ENCODE measurements at places on chromosomes 6 and 20.
A peak's percentile ranks its signal among the peaks of the same experiment; 100 is the strongest.

- no peak for DNase-seq
Observed at GRCh38 chr6:24252280-24252679, 105.6 kb downstream of the DCDC2 start.

DNA sequence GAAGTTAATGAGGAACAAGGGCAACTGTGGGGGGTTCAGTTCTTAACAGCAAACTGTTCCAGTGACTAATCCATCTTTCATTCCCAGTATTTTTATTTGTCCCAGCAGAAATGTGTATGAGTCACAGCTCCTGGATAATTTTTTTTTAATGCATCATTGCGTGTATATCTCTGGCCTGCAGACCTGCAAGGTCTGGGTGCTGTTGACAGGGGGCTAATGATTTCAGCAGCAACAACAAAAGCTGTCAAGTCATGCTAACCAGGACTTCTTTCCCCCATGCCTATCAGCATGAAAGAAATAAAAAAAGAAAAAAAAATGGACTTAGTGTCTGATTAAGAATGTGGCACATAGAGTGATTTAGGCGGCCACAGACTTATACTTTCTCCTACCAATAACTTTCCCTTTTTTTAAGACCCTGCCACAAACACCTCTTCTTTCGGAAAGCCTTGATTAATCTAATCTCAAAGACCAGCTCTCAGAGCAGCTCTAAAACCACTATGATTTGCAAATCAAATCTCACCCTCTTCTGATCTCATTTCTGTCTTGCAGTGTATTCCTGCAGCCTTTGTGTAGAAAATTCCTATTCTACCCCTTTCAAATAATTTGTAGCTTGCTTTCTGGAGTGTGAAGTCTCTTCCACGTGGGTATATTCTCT, 14.2 kb upstream of the PREX1 start:
- DNase-seq = no peak

DNA sequence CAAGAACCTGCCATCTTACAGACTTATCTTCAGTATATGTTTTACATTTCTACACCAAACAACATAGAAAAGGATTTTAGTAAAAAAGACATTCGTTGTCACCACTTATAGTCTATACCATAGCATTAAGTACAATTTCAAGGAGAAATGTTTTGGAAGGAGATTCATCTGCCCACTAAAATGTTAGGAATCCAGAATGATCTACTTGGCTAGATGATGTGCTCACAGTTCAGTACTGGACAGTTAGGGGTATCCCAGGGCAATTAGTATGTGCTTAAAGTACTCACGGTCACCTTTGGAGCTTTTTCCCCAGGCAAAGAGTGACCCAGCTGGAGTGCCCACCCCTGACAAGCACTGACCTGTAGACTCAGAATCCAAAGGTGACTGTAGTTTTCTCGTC, 222.9 kb downstream of the SLC24A3 start:
- no peak for DNase-seq

- no peak for DNase-seq
Observed at GRCh38 chr20:48785256-48785655, 42.5 kb downstream of the PREX1 start.

GRCh38 chr6:106199331-106199730, 113.2 kb downstream of the PRDM1 start:
- DNase-seq = no peak

DNA sequence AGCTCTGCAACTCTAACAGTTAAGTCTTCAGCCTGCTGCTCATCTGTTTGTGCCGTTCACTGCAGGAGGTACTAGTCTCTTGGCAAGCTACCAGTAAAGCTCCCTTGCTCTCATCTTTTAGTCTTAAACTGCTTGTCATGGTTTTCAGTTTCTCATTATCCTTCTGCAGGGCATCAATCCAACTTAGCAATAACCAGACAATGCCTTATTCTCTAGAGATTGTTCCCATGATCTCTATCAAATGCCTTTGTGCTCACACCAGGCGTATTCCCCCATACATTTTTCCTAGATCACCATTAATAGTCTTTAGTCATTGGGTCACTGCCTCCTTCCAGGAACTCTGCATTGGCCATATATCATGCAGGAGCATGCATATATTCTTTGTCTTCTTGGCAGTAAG, 171.3 kb downstream of the GRM1 start:
- DNase-seq = no peak

DNA sequence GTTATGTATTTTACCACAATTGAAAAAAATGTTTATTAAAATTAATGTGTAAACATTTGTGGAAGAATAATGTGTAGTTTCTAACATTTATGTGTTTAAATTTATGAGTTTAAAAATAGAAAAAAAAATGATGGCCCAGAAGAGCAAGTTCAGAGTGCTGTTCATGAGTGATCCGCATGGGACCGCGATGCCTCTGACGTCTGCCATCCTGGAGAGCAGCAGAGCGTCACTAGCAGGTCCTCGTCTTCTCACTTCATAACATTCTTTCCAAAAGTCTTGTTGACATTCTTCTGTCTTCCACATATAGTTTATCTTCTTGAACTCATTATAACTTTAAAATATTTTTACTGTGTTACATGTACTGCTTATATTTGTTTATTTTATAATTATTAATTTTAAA, 15.5 kb downstream of the BTNL2 start:
- DNase-seq = no peak

DNA sequence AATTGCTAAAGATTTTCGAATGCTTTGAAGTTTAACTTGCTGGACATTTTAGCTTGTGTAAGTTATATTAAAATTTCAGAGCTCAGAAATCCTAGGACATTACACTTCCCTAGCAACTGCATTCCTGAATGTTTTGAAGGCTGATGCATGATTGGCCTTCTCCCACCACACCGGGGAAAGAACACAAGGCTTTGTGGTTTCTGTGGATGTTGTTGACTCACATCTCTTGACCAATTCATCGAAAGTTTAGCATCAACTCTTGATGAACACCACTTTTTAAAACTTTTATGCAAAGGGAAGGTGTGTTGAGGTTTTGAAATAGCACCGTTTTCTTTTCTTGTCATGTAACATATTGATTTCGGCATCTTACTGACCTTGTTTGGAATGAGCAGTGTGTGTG, 81.1 kb downstream of the RIMS1 start:
- DNase-seq = peak; percentile 7
